Activated T-helper 9 cell treated with anti-CD3 and anti-CD28 coated beads, Interleukin-2, amount 50 U/mL, for 16 hours (primary cell): ENCODE measurements at places on chromosomes 7 and 10.

DNA sequence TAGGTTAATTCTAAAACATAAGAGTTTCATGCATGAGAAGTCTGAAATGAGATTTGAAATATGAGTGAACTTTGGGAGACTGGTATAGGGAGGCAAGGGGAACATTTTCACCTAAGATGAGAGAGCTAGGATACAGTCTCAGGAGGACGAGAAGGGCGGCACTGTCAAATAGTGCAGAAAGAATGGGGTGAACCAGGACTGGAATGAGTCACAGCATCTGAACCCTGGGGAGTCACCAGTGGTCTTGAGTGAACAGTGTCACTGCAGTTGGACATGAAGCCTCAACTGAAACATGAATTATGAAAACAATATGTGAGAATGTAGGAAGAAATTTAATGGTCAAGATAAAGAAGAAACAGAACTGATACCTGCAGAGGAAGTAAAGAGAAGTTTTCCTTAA, 33.8 kb downstream of the GNG11 start:
- DNase-seq: no peak

DNA sequence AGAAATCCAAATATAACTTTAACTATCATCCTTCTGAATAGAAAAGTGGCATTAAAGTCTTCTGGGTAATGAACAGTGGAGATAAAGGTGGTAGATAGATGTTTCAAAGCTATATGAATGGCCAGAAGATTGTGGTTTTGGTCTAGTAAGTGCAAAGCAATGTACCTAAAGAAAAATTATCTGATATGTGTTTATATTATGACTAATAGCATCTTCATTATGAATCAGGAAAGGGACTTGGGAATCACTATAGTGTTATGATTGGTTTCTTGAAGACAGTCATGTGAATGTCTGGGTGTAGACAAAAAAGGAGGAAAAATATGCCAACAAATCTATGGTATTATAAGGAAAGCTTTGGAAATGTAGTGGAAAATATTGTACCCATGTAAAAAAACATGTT, 3.0 kb downstream of the ZNF518A start:
- no peak for DNase-seq

GRCh38 chr10:111516144-111516543, 439.3 kb downstream of the ADRA2A start:
- DNase-seq: no peak

DNA sequence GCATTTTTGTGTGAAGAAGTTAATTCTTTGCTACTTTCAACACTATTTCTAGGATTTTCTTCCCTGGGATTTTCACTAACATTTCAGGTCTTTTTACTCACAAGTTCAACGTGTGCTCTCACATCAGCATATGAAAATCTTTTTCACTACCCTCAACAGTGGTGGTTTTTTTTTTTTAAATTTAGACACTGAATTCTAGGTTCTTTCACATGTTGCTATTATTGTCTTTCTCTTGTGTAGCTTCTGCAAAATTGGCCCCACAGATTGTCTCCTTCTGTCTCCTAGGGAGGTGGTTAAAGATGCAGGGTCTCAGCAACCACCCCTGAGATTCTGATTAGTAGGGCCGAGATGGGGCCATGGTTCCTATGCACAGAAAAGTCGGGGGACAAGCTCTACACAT, 165.0 kb upstream of the GPR26 start:
- no peak for DNase-seq

DNA sequence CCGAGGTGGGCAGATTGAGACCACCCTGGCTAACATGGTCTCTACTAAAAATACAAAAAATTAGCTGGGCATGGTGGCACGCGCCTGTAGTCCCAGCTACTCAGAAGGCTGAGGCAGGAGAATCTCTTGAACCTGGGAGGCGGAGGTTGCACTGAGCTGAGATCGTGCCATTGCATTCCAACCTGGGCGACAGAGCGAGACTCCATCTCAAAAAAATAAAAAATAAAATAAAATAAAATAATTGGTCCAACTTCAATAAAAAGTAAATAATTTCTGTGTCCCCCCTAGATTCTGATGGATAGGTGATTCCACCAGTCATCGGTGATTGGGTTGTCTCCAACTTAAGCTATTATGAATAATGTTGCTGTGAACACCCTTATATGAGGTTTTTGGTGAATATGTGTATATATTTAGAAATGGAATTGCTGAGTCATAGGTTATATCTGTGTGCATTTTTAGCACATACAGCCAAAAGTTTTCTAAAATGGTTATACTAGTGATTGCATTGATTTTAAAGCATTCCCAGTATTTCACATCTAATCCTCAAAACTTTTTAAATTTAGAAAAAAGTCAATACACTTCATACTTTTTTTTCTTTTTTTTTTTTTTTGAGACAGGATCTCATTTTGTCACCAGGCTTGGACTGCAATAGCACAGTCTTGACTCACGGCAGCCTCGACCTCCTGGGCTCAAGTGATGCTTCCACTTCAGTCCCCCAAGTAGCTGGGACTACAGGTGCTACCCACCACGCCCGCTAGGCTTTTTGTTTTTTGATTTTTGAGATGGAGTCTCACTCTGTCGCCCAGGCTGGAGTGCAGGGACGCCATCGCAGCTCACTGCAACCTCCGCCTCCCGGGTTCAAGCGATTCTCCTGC, 13.7 kb upstream of the SRPK2 start:
- no peak for DNase-seq

GRCh38 chr7:2851497-2851896, 7.4 kb upstream of the GNA12 start:
- DNase-seq: no peak

GRCh38 chr7:144884896-144885295, 49.0 kb upstream of the TPK1 start:
- no peak for DNase-seq

DNA sequence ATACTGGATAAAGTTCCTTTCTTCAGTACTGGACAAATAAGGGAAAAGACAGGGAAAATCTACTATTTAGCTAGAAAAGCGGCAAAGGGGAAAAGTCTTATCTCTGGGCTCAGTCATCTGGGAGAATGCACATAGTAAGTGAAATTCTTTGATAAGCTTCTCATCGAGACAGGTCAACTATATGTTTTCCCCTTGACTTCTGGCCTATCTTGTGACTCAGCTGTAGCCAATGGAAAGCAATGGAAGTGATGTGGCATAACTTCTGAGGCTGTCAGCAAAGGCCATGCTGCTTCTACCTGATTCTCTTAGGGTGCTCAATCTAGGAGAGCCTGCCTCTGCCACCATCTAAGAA, 91.9 kb downstream of the PCGF5 start:
- no peak for DNase-seq

GRCh38 chr7:124413029-124413428, 352.6 kb downstream of the GPR37 start:
- no peak for DNase-seq

DNA sequence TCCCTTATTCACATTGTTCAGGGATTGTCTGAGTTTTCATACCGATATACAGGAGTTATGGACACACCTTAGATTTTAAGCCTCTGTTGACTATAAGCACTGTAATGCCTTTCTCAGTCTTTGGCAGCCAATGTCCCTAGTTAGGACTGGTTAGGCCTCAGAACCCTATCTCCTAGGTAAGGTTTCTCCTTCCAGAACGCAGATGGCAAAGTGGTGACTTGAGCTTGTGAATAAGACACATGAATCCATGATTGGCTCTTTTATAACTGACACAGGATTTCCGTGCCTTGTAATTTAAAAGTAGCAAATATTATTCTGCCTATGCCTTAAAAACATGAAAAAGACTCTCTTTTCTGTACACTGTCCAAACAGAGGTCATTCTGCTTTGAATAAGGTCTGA, 12.5 kb upstream of the RNF148 start:
- no peak for DNase-seq

DNA sequence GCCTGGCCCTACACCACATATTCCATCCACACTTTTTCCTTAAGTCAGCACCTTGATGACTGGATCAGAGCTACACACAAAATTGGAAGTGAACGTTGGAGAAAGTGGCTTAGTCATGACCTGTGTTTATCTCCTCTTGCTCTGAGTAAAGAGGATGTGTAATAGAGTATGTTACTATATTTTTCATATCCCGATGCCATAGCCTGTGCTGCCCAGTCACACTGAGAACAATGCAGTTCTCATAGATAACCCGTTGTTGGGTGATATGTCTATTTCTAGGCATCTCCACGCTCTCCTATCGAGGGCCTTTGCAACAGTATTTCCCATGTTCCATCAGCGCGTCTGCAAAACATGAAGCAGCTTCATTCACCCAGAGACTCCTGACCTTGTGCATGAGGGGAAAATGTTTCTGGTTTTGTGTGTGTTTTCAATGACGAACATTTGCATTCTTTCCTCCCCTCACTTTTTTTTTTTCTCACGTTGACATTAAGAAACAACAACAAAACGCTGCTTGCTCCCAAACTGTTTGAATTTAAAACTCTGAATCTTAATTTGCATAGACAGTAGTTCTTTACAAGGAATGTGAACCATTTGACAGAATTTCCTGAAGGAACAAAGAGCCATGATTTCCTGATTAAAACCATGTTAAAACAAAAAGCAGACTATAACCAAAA, 43.4 kb downstream of the GRK5 start:
- DNase-seq: no peak

GRCh38 chr10:131727560-131727959, 173.2 kb upstream of the PPP2R2D start:
- DNase-seq: no peak

DNA sequence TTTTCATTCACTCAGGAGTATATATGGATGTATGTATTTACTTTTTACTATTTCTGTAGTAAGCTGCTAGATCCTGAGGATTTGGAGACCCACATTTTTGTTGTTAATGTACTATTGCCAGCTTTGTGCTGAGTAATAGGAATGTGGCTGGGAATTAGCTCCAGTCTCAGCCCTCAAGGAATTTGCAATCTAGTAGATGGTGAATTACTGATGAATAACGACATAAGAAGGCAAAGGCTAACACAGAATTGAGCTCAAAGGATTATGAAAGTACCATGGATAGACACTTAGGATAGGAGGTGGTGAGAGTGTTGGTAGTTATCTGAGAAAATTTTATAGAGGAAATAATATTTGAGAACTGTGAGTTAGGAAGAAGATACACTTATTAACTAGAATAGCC, 19.9 kb downstream of the CASD1 start:
- no peak for DNase-seq

DNA sequence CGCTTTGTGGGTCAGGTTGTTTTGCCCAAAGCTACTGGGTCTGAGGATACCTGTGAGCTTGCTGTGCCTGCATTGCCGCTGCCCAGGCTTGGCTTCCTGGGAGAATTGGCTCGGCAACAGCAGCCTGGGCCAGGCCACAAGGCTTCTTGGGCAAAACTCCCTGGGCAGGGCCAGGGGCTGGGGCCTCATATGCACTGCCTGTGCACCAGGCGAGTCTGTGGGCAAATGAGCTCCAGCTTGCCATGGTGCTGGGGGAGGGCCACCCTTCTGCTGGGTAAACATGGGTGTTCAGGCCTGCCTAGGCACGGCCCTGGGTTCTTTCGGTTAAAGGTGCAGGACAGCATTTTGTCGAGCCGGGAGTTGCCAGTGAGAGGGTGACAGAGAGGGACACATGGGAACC, 19.4 kb downstream of the ZMIZ1 start:
- DNase-seq: no peak

DNA sequence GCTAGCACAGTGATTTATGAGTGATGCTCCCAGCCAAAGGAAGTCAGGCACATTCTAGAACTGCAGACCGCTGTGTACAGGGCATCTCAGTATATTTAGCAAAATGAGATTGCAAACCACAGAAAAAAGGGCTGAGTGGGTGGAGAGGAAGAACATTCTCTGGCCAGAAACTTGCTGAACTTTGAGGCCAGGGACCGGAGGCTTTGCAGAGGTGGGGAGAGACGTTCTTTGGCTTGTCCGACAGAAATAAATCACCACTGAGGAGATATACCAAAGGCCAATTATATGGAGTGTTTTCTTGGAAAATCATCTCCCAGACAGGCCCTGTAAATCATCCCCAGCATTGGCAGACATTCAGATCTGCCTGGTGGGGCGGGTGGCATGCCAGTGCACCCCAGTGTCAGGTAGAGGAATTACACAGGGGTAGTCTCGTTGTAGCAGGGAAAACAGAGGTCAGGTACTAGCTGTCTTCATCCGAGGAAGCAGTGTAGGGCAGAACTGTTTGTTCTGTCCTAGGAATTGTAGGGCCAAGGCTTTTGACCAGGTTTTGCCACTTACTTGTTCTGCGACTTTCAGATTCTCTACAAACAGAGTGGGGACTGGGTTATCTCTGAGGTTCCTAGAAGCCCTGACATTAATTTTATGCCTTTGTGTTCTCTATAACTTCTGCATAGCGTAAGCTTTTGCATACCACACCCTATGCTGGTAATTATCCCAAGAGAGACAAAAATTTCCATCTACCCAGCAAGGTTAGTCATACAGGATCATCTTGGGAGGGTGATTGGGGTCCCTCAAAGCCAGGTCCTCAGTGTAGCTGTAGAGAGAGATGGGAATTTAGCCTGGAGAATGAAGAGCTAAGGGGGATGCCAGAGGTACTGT, 655.6 kb downstream of the LRMDA start:
- no peak for DNase-seq

GRCh38 chr10:785861-786214, 96.4 kb upstream of the DIP2C start:
- DNase-seq: no peak
